Stimulated activated naive CD4-positive, alpha-beta T cell (primary cell): ENCODE measurements at places on chromosomes 2 and 18.

- DNase-seq = no peak
These were observed 20.6 kb downstream of the TRIB2 start for GRCh38 chr2:12737297-12737696.

- DNase-seq = no peak
These were observed 721.8 kb downstream of the ERBB4 start for GRCh38 chr2:211816754-211817153.

GRCh38 chr2:238135601-238136150 lies 2.8 kb upstream of the KLHL30 start:
- no peak for DNase-seq

DNA sequence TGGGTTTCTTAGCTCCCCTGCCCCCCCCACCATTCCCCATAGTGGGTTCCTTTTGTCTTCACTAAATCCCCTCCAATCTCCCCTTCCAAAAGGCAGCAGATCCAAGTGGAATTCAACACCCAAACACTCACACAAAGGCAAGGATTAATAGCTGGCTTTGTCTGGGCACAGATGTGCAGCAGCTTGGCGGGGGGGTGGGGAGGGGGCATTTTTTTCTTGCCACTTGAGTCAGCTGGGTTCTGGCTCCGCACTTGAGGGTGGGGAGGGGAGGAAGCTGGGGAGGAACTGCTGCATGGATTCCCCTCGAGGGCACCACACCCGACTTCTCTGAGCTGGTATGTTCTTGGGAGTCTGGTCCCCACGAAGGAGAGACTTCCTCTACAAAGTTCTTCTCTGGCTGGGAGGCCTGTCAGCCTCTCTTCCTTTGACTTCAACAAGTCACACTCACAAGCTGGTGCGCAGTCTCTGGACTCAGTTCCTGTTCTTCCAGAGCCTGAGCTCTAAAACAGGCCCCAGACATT lies 36.0 kb downstream of the SERTAD2 start:
- no peak for DNase-seq

- DNase-seq = peak; percentile 33
These were observed 584 bp downstream of the AAK1 start for GRCh38 chr2:69642709-69643601.
